Panc1 (cell line): ENCODE measurements at places on chromosomes 13 and 19. TPM values are rescaled to one million over a fixed set of nuclear protein-coding genes. Genes with fewer than 3 reads are reported as not detected.

Gene BST2
- 11.8 TPM for total RNA-seq

Gene C13orf46
- 2.6 TPM for total RNA-seq

Gene CGB5
- total RNA-seq: not detected

Gene ELSPBP1
- not detected for total RNA-seq

Gene ZSCAN1
- total RNA-seq: not detected

Gene VWA8
- total RNA-seq: 11.2 TPM

Gene TLE2
- 6.2 TPM for total RNA-seq

Gene BRD4
- 102 TPM for total RNA-seq

Gene PTGIR
- 0.08 TPM for total RNA-seq

Gene CGB3
- total RNA-seq: not detected

Gene ZNF729
- not detected for total RNA-seq

DNA sequence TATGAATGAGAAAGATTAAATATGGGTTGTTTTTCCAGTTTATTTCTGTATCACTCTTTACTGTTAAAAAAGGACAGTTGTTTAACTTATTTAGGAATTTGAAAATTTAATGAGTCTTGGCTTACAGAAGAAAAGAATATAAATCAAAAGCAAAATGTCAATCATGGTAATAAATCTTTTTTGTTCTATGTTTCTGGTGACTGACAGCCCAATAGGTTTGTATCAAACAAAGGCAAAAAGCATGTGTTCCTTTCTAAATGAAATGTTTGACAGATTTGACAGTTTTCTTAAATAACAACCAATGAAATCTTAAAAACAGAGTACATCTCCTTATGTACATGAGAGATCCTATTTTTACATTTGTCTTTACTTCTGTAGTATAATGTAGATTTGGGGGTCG, 11.0 kb downstream of the PCDH9 start:
- DNase-seq: no peak

GRCh38 chr19:39190768-39191167, 6.0 kb upstream of the NCCRP1 start:
- DNase-seq: no peak

DNA sequence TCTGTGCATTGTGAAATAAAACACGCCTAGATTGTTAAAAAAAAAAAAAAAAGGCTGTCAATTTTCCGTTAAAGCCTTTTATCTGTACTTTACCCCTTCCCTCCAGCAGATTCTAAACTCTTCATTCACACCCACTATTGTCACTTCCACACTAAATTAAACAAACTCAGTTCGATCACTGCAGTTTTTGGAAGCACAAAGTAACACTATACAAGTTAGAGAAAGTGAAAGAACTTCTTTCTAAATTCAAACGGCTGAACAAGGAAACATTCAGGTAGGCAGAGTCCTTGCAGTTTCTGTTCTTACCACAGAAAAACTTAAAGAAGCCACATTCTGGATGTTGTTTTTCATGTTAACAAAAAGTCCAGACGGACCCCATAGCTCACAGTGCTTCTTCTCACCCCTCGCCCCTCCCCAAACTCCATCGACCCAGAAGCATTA, 27.5 kb upstream of the UBE2L5 start:
- no peak for DNase-seq

DNA sequence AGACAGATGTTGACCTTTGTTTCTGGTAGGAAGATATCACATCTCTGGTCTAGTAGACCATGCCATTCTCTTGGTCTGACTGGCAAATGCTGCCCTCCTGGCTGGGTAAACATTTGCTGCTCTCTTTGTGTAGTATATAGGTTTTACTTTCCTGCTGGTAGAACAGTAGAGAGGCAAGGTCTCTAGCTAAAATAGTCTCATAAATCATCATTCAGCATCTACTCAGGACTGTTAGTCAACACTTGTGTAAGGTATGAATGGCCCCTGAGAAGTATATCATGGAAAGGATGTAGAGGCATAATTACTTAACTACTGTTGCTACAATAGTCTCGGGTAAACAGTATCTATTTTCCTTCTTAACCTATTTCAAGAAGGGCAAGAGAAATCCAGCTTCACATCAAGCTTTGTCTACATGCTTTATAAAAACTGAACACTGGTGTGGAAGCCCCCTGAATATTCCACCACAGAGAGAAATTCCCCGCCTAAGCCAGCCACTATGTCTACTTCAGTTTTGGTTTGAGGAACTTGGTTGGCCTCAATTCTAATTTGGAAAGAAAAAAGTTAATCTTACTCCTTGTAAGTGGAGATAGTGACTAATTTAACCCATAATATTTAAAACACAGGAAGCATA, 18.4 kb upstream of the MYCBP2 start:
- DNase-seq: no peak

DNA sequence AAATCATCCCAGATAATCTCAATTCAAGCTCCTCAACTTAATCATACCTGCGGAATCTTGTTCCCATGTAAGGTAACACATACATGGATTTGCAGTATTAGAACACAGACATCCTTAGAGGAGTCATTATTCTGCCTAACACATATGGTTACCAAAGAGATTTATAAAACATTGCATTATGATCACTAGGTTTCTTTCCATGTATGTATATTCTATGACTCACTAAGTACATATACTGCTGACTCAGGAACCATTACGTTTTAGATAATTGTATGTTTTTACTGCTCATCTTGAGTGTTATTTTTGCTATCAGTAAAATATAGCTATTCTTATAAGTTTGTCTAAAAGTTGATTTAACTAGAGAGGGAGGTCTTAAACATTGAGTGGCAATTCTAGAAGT, 182.9 kb downstream of the SLITRK6 start:
- DNase-seq: no peak

GRCh38 chr19:57850553-57851017, 926 bp downstream of the ZNF587 start:
- DNase-seq: no peak

DNA sequence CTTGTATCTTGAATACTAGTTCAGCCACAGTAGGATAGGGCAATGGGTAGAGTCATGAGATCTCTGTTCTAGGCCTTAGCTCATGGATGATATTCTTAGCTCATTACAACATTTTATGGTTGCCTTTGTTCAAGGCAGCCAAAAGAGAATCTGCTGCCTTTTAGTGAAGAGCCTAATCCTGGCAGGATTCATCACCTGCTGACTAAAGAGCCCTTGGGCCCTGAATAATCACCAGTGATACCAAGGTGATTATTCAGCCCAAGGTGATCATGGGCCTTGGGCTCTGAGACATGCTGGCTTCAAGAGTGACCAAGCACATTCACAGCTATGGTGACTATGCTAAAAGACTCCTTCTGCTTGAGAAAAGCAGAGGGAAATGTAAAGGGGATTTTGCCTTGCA, 143.3 kb upstream of the MYO16 start:
- no peak for DNase-seq

GRCh38 chr13:59865398-59865797, 298.3 kb downstream of the DIAPH3 start:
- DNase-seq: no peak

DNA sequence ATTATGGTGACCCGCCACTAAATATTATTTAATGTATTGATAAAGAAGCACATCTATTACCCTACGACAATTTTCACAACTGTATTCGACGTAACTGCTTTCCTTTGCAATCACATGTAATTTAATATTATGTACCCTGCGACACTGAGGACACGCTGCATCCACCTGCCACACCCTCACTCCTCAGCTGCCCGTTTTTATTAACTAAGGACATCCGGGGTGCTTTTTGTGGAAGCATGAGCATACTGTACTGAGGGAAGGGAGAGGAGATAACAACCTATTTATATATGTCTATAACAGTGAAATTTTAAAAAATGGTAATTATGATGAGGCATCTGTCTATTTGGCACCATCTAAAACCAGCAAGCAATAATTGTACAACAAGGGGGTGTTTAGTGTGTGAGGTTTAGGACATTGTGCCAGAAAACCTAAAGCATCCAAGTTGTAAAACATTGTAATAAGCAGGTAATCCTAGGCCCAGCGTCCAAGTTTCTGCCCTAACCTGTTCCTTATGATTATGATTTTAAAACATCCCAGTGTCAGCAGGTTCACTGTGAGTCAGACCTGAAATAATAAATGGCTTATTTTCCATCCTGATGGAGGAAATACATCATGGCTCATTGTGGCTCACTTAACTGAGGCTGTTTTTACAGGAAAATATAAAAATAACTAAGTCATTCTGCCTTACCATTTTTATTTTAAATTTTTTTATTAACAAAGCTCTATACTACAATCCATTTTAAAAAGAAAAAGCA, 56.3 kb downstream of the FOXO1 start:
- no peak for DNase-seq

- peak; percentile 89 for DNase-seq
Measured at GRCh38 chr19:39765091-39766076, 13.3 kb upstream of the LEUTX start.

DNA sequence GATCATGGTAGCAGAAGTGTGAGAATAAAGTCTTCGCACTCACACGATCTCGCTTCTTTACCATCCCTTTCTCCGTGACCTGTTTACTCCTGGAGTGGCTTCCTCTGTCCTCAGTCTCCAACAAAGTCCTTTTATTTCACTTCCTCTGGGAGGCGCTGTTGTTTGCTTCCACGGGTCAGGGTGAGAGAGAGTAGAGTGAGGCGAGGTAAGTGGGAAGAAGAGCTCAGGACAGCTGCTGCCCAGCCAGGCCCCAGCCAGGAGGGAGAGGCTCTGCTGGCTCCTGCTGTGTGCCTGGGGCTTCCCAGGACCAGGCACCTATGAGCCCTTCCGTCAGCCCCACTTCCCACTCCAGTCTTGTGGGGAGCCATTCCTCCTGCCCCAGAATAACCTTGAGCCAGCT, 242.1 kb downstream of the FGF9 start:
- no peak for DNase-seq

- DNase-seq: no peak
Measured at GRCh38 chr13:26460648-26461047, 96.8 kb upstream of the WASF3 start.

DNA sequence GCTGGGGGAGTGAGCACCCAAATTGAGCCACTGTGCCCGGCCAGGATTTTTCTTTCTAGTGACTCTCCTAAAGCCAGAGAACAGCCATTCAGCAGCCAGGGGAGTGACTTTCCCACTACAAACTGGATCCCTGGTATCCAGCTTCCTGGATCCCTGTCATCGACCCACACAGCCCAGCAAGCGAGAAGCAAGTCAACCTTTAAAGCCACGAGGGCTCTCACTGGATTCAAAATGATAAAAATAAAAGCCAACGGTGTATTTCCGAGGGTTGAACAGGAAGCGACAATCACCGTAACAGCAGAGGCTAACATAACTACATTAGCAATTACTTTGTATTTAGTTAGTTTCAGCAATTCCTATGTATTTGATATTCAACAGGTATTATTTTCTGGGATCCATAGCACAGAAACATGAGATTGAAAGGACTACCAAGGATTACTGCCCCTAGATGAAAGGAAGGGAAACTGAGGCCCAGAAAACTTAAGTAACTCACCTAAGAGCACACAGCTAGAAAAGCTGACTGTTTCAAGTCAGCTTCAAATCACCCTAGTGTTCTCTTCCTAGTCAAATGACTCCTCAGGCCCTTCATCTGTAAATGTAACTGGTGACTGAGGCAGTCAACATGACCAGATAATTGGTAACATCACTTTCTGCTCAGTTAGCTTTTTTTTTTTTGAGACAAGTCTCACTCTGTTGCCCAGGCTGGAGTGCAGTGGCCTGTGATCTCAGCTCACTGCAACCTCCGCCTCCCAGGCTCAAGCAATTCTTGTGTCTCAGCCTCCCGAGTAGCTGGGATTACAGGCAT, 2.7 kb downstream of the RFX1 start:
- DNase-seq: no peak

GRCh38 chr13:101449790-101450748, 2.4 kb upstream of the ITGBL1 start:
- peak; percentile 62 for DNase-seq

GRCh38 chr13:29810145-29810742, 40.2 kb downstream of the UBL3 start:
- no peak for DNase-seq

- DNase-seq: no peak
Measured at GRCh38 chr13:66033924-66034323, 1196.2 kb downstream of the PCDH9 start.

DNA sequence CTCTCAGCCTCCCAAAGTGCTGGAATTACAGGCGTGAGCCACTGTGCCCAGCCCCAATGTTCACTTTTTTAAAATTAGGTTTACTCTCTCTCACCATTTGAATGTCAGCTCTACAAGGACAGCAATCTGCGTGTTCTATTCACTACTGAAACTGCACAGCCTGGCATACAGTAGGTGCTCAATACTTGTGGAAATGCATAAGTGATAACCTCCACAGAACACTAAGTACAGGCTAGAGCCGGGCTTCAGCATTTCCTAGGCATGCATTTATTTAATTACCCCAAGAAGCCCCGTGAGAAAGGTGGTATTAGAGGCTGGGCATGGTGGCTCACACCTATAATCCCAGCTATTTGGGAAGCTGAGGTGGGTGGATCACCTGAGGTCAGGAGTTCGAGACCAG, 33.1 kb upstream of the TNFAIP8L1 start:
- DNase-seq: no peak

- no peak for DNase-seq
Measured at GRCh38 chr13:31649766-31650165, 89.6 kb upstream of the RXFP2 start.

DNA sequence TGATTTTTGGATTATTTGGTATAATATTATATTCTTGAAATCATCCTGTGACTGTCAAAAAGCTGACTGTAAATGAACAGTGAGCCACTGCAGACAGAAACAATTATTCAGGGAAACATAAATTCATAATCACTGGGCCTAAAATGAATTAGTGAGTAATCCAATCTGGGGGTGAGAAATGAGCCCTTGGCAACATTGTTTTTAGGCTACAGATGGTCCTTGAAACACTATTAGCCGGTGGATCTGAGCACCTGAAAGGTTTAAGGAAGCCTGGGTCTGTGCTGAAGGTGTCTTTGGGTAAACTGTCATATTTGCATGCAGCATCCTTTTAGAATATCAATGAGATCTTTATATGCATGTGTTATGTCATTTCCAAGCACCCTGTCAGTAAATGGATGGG, 290.7 kb downstream of the ATP8A2 start:
- DNase-seq: no peak

GRCh38 chr13:36086117-36086516, 45.1 kb downstream of the DCLK1 start:
- no peak for DNase-seq

- DNase-seq: no peak
Measured at GRCh38 chr19:33905937-33906577, 109.4 kb downstream of the KCTD15 start.

DNA sequence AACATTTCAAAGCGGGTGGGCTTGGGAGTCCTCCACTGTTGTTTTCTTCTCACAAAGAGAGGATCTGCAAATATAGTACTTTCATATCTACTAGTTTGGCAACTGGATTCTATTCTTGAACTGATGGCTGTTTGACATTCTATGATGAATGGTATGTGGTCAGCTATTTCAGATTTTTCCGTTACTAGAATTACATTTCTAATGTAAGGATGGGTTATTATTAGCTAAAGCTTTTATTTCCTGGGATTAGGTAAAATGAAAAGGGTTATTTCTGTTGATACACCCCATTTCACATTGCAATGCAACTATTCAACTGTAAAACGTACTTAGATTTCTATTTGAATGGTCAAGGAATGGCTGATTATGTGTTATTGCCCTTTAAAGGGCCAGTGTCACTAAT, 629.7 kb downstream of the DACH1 start:
- no peak for DNase-seq
